ENCODE measurements at places on chromosomes 7 and 10. TPM values are rescaled to one million over a fixed set of nuclear protein-coding genes. Genes with fewer than 3 reads are reported as not detected.

The FKBP9 gene
- total RNA-seq, result 234 TPM

The VSTM4 gene
- total RNA-seq, result 1.8 TPM

The RASSF4 gene
- total RNA-seq, result 19.7 TPM

The TRIM50 gene
- total RNA-seq, result not detected

The FRMD4A gene
- total RNA-seq, result 4.6 TPM

The KEL gene
- total RNA-seq, result 5.1 TPM

The RGR gene
- total RNA-seq, result not detected

The LFNG gene
- 0.97 TPM for total RNA-seq

The BEND7 gene
- 3.1 TPM for total RNA-seq

The EBLN1 gene
- total RNA-seq, result not detected

The ANXA8L1 gene
- not detected for total RNA-seq

The RHBDD2 gene
- 39.5 TPM for total RNA-seq

The VAX1 gene
- total RNA-seq, result not detected

The SH2D4B gene
- not detected for total RNA-seq

The TMEM229A gene
- total RNA-seq, result not detected

The POMZP3 gene
- 8.5 TPM for total RNA-seq

The SPDYE17 gene
- not detected for total RNA-seq

The ATOH7 gene
- total RNA-seq, result not detected

The TRIM56 gene
- total RNA-seq, result 5.2 TPM

The SPDYE3 gene
- total RNA-seq, result not detected

The HOXA5 gene
- 0.79 TPM for total RNA-seq

The FAM20C gene
- 0.18 TPM for total RNA-seq

The PON3 gene
- total RNA-seq, result not detected

The PLEKHS1 gene
- 0.03 TPM for total RNA-seq

The PILRA gene
- 0.18 TPM for total RNA-seq

The SPDYE16 gene
- not detected for total RNA-seq

The FGL2 gene
- not detected for total RNA-seq

The MBL2 gene
- not detected for total RNA-seq

The A1CF gene
- not detected for total RNA-seq

The CTAGE4 gene
- total RNA-seq, result not detected

The ZNF248 gene
- 7.8 TPM for total RNA-seq

The PLXDC2 gene
- total RNA-seq, result 0.38 TPM

The ADAM22 gene
- total RNA-seq, result 0.06 TPM

The HMX2 gene
- total RNA-seq, result 0.61 TPM

The GPR15LG gene
- not detected for total RNA-seq

The PLEKHA8 gene
- 11.5 TPM for total RNA-seq

Measured in SJSA1 (cell line).